Activated CD4-positive, alpha-beta T cell treated with anti-CD3 and anti-CD28 coated beads, Interleukin-2, amount 50 U/mL, for 24 hours (primary cell): ENCODE measurements at places on chromosomes 3 and 15.

DNA sequence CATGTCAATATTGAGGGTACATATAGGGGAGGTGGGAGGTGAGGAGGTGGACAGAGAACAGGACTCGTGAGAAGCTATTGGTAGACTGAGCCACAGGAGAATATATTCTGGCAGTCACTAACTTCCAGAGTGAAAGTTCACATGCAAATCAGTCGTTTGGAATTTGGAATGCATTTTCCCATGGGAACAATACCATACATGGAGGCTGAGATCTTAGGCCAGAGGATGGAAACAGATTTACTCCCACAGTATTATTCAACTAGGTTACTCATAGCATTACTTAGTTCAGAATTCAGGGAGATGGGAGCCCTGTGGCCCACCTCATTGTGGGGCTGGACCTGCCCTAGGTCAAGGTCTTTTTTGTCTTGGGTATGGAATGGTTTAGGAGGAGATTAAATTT lies 36.4 kb upstream of the ABHD2 start:
- no peak for DNase-seq

DNA sequence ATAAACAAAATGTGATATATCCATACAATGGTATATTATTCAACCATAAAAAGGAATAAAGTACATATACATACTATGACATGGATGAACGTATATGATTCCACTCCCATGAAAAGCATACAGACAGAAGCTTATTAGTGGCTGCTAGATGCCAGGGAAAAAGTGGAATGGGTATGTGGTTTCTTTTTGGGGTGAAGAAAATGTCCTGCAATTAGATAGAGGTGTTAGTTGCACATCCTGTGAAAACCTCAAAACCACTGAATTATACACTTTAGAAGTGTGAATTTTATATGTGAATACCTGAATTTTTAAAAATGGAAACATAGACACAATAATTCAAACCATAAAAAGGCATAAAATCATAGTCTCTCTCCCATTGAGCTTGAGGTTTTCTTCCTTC lies 11.2 kb downstream of the DENND6A start:
- DNase-seq: no peak

- no peak for DNase-seq
These were observed 709.4 kb upstream of the NR2F2 start for GRCh38 chr15:95620934-95621579.

GRCh38 chr3:34842706-34843480 lies 796.4 kb upstream of the ARPP21 start:
- no peak for DNase-seq
